ENCODE measurements at places on chromosomes 12 and 14.

DNA sequence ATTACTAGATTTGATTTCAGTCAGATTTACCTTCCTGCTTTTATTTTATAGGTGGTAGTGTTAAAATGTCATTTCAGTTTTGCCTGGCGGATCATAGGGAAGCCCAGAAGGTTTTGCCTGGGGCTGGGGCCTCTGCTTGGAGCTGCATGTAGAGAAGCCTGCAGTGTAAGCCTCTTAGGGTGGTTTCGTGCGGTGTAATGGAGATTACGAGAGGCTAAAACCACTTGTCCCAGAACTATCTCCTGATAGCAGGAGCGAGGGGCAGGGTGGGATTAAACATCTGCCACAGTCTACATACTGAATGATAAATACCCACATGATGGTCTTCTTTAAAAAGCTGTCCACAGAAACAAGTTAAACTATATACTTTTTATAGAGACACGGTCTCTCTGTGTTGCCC lies 35.0 kb upstream of the DICER1 start:
- DNase-seq, result no peak

DNA sequence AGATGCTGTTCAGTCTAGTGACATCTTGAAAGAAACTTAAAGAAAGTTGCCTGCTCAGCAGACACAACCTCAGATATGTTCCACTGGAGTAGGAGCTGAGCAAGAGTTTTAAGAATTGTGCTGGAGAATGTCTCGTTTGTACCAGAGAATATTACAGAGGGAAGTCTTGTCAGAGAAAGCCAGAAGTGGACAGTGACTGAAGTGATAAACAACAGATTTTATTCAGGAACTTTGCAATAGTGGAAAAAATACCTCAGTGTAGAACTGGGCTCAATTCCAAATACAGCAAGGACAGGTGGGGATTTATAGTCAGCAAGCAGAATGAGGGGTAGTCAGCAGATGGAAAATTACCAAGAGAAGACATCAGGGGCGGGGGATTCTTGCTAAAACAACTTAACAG lies 18.6 kb downstream of the ZDHHC17 start:
- DNase-seq, result no peak

DNA sequence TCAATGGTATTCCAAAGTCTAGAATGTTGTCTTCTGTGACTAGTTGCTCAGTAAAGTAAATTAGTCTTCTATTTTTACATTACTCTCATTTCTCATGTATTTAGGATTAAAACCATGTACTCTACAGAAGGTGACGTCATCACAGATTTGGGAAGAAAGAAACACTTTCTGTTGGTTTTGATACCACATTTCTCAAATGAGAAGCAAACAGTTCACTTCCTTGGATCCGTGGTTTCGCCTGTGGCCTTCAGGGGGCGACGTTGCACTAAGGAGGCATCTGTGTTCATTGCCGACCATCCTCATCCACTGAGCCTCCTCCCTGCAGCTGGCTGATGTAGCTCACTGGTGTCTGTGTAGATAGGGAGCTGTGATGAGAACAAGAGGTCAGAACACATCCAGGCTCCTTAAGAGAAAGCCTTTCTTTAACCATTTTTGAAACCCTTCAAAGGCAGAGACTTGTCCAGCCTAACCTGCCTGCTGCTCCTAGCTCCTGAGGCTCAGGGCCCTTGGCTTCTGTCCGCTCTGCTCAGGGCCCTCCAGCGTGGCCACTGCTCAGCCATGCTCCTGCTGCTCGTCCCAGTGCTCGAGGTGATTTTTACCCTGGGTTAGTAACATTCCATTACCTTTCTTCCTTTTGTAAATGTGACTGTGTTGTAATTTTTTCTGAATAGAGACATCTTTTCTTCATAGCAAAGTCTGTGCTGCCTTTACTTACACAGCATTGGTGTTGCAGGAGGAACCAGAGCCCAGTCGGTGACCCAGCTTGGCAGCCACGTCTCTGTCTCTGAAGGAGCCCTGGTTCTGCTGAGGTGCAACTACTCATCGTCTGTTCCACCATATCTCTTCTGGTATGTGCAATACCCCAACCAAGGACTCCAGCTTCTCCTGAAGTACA lies 220.6 kb upstream of the OR4E1 start:
- no peak for DNase-seq

- DNase-seq, result peak; percentile 23
Measured at GRCh38 chr14:45089813-45090212, 5.9 kb downstream of the PRPF39 start.

- no peak for DNase-seq
Measured at GRCh38 chr14:56112781-56113180, 5.4 kb upstream of the PELI2 start.

- no peak for DNase-seq
Measured at GRCh38 chr14:70904373-70904772, 2.9 kb upstream of the PCNX1 start.

DNA sequence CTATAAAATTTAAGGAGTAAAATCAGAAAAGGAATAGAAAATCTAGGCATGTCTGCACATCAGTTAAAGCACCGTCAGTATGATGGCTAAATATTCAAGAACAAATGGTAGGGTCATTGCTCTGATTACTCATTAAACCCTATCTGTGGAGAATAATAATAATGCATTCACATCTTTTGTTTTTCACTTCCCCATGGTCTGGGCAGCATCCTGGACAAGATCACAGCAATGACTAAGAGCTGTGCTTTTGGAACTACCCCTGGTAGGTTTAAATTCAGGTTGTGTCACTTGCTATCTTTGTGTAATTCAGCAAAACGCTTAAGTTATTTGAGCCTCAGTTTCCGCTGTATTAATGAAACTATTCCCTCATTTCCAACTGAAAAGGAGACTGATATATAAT lies 33.1 kb downstream of the C12orf42 start:
- DNase-seq, result no peak

GRCh38 chr12:41008472-41008871 lies 179.6 kb upstream of the PDZRN4 start:
- no peak for DNase-seq

DNA sequence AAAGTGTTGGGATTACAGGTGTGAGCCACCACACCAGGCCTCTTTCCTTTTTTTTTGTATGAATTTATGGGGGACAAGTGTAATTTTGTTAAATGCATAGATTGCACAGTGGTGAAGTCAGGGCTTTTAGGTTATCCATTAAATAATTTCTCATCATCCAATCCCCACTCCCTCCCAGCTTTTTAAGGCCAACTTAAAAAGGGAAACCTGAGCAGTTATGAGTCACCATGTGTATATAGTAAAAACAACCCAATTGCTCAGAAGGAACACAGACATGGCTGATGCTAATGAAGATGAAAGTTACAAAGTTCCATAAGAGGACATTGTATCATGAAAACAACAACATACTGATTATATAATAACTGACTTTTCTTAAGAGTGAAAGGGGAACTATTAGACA lies 25.6 kb upstream of the ARID2 start:
- no peak for DNase-seq

Measured in AG10803 (cell line).